Occipital lobe (tissue), 3 donors: ENCODE measurements at places on chromosomes 7 and 10. TPM values are rescaled to one million over a fixed set of nuclear protein-coding genes. Genes with fewer than 3 reads are reported as not detected.

Gene NUTM2E
- total RNA-seq, result 0.78 TPM

Gene LAMB4
- 0.47 TPM for total RNA-seq

Gene BLOC1S2
- 44.0 TPM for total RNA-seq

Gene SAMD9L
- 3.7 TPM for total RNA-seq

Gene SRI
- total RNA-seq, result 85.8 TPM

Gene MOGAT3
- not detected for total RNA-seq

Gene TMEM229A
- 1.7 TPM for total RNA-seq

Gene GNGT1
- not detected for total RNA-seq

Gene DGKB
- 6.6 TPM for total RNA-seq

Gene AEBP1
- 3.4 TPM for total RNA-seq

Gene GIMAP4
- total RNA-seq, result 11.4 TPM

Gene KEL
- total RNA-seq, result 3.0 TPM

Gene SLC13A4
- 7.6 TPM for total RNA-seq

Gene NYAP1
- 47.9 TPM for total RNA-seq

Gene HOXA11
- not detected for total RNA-seq

Gene FAM24B
- total RNA-seq, result 3.9 TPM

Gene DPP6
- total RNA-seq, result 36.7 TPM

Gene MPP7
- total RNA-seq, result 1.4 TPM

Gene HECW1
- total RNA-seq, result 54.7 TPM

Gene BAMBI
- 2.3 TPM for total RNA-seq

Gene VKORC1L1
- 31.7 TPM for total RNA-seq

Gene PIP
- not detected for total RNA-seq

Gene MRC1
- 4.5 TPM for total RNA-seq

Gene GARIN1A
- total RNA-seq, result 1.7 TPM

Gene WNT16
- 1.2 TPM for total RNA-seq

Gene VPS37D
- 21.5 TPM for total RNA-seq

Gene SMO
- total RNA-seq, result 8.7 TPM

Gene FFAR4
- not detected for total RNA-seq

Gene CLCN1
- under 0.01 TPM for total RNA-seq

Gene CCM2
- total RNA-seq, result 23.4 TPM

Gene AS3MT
- 10.8 TPM for total RNA-seq

Gene SPDYE8
- total RNA-seq, result not detected

Gene ADGRA1
- total RNA-seq, result 2.5 TPM

Gene AKR1C4
- total RNA-seq, result not detected

Gene ZNF425
- 5.1 TPM for total RNA-seq

Gene LSM5
- 27.1 TPM for total RNA-seq

Gene TMEM225B
- not detected for total RNA-seq

Gene CCL26
- not detected for total RNA-seq

Gene CLDN3
- not detected for total RNA-seq

Gene STAG3
- total RNA-seq, result 0.78 TPM

Gene C10orf90
- 0.16 TPM for total RNA-seq

Gene PRKG1
- total RNA-seq, result 24.2 TPM

Gene MACC1
- 0.16 TPM for total RNA-seq
